ENCODE measurements at places on chromosomes 4 and X.

DNA sequence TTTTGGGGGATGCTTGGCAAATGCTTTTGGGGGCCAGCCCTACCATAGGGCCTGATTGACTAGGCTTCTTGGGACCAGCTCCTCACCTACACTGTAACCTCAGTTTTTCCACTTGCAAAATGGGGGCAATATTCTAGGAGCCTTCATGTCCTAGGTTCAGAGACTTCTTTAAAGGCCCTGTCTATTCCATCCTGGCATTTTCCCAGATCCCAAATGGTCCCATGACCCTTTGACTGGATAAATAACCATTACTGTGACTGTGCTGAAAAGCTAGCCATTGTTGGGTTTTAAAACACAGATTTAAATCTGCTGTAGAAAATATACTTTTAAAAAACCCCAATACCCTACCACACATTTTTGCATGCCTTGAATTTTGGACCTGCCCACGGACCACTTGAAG, 149.8 kb downstream of the EFNB1 start:
- no peak for DNase-seq

- DNase-seq, result no peak
Observed at GRCh38 chr4:52788806-52789205, 37.6 kb upstream of the ERVMER34-1 start.

GRCh38 chrX:10360116-10360515, 203.3 kb downstream of the CLCN4 start:
- no peak for DNase-seq

DNA sequence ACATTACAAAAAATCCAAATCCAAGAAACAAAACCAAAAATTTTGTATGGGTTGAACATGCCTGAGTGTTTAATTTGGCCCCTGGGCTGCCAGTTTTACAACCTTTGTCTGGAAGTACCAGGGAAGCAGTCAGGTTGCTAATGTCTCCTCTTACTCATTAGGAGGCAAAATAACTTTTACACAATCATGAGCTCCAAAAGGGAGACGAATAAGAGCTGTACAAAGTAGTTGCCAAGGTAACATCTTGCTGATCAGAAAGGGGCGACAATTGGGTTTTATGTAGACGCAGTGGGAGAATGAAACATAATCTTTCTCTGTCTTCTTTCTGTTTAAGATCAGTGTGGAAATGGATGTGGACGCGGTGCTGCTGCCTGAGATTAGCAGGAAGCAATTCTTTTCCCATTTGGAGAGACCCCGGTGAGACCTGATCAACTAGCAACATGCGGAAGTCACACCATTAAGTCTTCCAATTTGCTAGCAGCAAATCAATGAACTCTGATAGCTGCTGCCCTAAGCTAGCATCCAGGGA, 90.7 kb upstream of the IGFBP7 start:
- no peak for DNase-seq

- no peak for DNase-seq
Observed at GRCh38 chr4:153393397-153393796, 48.9 kb downstream of the MND1 start.

DNA sequence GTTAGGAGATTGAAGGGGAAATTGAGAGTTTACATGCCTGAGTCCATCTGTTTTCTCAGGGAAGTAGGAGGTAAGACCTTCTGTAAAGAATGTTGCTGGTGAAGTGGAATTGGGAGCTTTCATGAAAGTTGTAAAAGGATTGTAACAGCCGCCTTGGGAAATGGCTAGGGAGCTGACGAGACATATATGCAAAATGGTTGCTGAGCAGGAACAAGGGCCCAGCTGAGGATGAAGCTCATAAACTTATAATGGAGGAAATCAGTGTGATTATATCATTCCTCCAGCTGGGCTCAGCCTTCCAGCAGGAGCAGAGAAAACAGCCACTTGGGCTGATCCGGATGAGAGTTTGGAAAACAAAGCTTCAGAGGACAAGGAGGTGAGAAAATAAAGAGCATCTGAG, 208.7 kb downstream of the MAPK10 start:
- DNase-seq, result no peak

GRCh38 chr4:126986828-126987227, 645.9 kb upstream of the INTU start:
- DNase-seq, result no peak

DNA sequence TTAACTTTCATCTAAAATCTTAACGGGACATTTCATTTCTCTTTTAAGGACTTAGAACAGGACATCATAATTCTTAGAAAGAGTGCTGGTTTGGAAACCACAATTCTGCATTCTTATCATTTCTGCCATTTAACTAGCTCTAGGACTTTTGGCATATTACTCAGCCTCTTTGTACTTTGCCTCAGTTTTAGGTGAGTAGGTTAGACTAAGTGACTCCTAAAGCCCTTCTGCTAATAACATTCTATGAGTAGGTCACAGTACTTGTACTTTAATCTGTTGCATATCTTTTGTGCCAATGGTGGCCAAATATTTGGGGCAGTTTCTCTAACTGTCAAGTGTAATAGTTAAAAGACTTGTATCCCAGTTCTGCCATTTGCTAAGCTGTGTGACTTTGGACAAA, 115.4 kb upstream of the NUDT6 start:
- no peak for DNase-seq

DNA sequence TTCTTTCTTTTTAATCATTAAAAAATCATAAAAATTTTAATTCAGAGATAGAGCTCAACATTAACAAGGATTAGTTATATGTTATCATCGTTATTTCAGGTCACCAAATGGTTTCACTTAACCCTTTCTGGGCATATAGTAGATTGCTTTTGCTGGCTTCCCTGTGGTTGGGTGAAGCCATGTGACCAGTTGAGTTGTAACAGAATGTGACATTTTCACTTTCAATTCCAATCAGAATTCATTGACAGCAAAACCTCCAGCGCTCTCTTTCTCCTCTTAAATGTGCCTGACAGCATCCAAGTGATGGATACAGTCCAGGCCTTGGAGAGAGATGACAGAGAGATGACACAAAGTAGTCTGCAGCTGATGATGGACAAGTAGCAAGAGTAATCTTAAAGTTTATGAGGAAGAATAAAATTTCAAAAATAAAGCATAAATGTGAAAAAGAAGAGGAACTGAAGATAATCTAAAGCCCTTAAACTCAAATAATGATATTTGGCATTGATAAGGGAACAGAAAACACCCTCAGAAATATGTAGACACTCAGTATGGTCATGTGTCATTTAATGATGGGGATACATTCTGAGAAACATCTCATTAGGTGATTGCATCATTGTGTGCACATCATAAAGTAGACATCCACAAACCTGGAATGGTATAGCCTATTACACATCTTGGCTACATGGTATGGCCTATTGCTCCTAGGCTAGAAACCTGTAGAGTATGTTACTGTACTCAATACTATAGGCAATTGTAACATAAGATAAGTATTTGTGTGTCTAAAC, 92.3 kb upstream of the QRFPR start:
- DNase-seq, result no peak

DNA sequence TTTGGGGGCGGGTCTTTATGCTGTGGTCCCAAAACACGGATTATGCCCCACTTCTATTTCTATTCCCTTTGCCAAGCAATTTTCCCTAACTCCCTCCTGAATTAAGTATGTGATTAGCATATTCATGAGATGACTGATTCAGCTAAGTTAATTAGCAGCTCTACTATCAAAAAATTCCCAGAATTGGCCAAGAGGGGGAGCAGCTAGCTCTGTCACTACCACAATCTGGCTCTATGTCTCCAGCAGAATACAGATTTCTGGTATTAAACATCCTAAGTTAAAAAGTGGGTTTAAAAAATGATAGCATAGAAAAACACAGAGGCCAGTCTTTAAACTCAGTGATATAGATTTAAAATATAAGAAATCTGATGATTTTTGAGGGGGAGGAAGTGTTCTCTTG, 80.3 kb downstream of the GPC4 start:
- DNase-seq, result no peak

- no peak for DNase-seq
Observed at GRCh38 chrX:150049647-150050046, 111.4 kb upstream of the EOLA2 start.

DNA sequence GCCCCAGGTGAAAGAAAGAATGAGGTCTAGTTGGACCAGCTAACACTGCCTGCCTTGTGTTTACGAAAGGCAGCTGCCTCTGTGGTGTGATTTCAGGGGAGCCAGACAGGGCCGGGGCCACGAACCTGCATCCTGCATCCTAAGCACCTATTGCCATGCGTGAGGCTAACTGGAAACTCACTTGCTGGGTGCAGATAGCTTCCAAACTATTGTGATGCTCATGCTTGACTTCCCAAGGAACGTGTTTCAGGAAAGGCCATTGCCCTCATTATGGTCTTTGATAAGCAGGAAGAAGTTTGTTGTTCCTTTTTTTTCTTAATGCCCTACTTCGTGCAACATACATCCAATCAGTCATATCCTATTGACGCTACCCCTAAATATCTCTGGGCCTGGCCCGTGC, 2.3 kb upstream of the IRF2 start:
- DNase-seq, result no peak

Measured in hematopoietic multipotent progenitor cell treated with erythropoietin and hydrocortisone succinate and interleukin-3 and kit ligand, for 17 days (in vitro differentiated cells).